ENCODE measurements at places on chromosomes 5 and 9.

GRCh38 chr5:82018462-82018861, 46.6 kb downstream of the ATG10 start:
- DNase-seq, result no peak

DNA sequence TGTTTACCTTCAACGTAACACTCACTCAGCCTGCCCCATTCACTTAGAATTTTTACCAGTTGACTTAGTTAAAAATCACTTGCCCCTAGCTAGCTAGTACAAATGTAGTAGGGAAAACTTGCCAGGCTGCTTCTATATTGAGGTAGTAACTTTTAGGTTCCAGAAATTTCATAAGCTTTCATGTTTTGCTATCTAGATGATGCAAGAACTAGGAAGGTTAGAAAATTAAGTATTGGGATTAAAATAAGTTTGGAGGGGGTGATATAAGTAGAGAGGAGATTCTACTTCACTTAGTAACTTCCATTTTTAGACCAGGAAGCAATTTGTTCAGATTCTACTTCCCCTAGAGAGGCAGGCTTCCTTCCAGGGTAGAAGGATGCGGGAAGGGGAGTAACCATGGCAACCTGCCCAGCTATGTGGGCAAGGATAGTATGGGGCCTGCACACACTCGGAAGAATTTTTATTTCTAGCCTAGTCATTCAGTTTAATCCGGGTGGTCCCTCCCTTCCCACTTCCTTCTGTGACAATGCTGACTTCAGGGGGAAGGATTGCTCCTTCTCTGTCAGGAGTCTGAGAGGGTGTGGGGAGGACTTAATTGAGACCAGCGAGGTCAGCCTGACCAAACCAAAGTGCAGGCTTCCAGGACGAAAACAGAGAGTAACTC, 4.2 kb downstream of the DAB2 start:
- no peak for DNase-seq

GRCh38 chr9:109297899-109298298, 23.0 kb downstream of the EPB41L4B start:
- DNase-seq, result no peak

GRCh38 chr9:111957856-111958631, 61.4 kb downstream of the UGCG start:
- DNase-seq, result no peak

DNA sequence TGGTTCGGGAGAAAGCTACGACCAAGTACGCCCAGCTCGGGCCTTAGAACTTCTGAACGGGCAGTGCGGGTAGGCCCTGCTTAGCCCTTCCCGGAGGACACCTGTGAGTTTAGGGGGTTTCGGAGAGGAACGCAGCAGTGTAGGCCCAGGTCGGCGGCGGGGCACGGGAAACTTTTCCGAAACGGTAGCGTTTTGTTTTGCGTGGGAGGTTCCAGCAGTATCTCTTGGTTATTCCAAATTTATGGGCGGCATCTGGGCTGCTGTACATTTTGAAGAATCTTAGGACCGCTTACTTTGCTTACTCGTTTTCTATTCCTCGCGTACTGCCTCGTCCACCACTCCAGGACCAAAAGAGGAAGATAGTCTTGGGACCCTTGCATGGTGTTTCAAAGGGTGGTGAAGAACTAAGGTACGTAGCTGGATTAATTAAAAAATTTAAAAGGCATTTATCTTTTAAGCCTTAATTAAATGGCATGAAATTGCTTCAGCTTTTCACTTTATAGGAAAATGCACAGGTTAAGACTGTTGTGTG, 492 bp downstream of the TENT2 start:
- DNase-seq, result no peak

- DNase-seq, result no peak
Measured at GRCh38 chr9:86043999-86044398, 55.4 kb downstream of the GOLM1 start.

DNA sequence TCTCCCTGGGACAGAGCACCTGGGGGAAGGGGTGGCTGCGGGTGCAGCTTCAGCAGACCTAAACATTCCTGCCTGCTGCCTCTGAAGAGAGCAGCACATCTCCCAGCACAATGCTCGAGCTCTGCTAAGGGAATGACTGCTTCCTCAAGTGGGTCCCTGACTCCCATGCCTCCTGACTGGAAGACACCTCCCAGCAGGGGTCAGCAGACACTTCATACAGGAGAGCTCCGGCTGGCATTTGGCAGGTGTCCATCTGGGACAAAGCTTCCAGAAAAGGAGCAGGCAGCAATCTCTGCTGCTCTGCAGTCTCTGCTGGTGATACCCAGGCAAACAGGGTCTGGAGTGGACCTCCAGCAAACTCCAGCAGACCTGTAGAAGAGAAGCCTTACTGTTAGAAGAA, 77.2 kb downstream of the SLCO6A1 start:
- no peak for DNase-seq

DNA sequence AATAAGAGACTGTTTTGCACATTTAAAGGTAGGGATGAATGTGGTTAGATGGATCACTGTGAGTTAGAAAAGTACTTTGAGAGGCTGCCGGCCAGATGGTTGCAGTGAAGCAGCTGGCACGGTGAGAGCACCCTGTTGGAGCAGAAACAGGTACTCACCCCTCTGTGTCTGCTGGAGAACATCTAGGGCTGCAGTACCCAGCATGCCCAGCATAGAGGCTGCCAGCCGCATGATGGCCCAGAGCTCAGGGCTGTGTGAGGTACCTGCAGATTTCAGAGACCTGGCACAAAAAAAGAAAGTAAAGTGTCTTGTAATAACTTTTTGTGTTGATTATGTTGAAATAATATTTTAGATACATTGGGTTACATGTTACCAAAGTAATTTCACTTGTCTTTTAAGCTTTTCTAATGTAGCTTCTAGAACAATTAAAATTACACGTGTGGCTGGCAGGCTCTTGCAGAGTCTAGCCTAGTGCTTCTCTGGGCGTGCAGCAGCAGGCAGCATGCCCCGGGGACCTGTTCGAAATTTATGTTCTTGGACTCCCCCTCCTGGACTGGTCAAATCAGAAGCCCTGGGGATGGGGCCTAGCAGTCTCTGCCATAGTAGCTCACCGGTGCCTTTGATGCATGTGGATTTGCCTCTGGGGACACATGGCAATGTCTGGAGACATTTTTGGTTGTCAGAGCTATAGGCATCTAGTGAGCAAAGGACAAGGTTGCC, 11.1 kb downstream of the WDR5 start:
- no peak for DNase-seq

All from putamen (tissue), 1 donor.